ENCODE measurements at places on chromosomes 1 and 21. TPM values are rescaled to one million over a fixed set of nuclear protein-coding genes. Genes with fewer than 3 reads are reported as not detected.
A peak's percentile ranks its signal among the peaks of the same experiment; 100 is the strongest.

Gene CFHR1
- polyA plus RNA-seq, result 6.1 TPM

Gene PAQR6
- 191 TPM for polyA plus RNA-seq

- DNase-seq, result no peak
Observed at GRCh38 chr1:42784946-42785693, at the start of gene TMEM269. Gene TMEM269 (plus strand): TSS chr1:42784991. CDS start chr1:42789894, 4,903 bp downstream.

DNA sequence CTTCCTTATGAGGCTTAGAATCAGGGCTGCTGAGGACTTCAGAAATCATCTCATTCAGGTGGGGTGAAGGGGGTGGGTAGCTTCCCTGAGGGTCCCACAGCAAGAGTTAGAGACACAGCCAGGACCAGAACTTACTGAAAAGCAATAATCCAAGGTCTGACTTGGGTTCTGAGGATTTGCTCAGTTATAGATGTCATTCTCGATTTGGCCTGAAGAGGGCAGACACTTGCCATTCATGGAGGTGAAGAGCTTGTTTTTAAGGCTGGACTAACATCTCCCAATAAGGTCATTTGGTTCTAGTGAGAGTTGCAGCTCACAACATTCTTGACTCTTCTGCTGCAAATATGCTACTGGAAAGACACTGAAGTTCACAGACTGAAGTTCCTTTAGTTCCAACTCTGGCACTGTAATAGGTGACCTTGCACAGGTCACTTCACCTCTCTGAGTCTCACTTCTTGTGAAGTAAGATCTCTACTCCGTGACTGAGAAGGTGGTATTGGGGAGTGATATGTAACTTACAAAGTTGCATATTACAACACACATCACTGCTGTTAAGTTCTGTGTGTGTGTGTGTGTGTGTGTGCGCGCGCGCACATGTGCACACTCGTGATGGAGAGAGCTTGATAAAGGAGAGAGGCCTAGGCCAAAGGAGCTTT, 69.8 kb upstream of the DIRAS3 start:
- peak; percentile 96 for DNase-seq

DNA sequence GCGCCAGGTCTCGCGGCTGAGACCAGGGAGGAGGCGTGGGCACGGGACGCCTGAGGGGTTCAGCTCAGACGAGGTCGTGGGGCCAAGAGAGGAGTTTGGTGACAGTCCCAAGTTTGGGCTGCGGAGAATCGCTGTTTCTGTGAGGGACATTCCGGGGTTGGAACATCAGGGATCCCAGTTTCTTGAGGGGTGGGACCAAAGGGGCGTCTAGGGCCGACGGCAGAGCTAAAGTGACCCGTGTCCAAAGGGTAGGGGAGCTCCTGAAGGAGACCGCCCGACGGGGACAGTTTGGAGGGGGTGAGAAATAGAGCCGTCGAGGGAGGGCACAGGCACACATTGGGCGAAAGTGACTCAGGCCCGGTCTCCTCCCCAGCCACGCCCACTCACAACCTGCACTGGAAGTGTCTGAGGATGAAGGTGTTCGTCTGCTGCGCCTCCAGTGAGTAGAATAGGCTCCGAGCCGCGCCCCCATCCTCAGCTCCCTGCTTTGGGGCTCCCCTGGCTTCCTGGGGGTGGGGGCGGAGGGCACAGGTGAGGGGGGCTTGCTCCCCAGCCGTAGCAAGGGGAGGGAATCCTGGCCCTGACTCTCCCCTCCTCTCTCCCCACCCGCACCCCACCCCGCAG, 7.0 kb downstream of the EFNA3 start:
- no peak for DNase-seq

- DNase-seq, result no peak
Observed at GRCh38 chr1:222096476-222096772, 354.5 kb upstream of the DUSP10 start.

- DNase-seq, result no peak
Observed at GRCh38 chr1:174988986-174989385, 10.8 kb upstream of the CACYBP start.

All from spinal cord (tissue), 10 donors.